ENCODE measurements at places on chromosomes 1 and 21.
A peak's percentile ranks its signal among the peaks of the same experiment; 100 is the strongest.

- no peak for DNase-seq
Observed at GRCh38 chr1:200039849-200040474, 12.5 kb downstream of the NR5A2 start.

- DNase-seq, result no peak
Observed at GRCh38 chr1:31482482-31483011, 69.5 kb downstream of the SERINC2 start.

DNA sequence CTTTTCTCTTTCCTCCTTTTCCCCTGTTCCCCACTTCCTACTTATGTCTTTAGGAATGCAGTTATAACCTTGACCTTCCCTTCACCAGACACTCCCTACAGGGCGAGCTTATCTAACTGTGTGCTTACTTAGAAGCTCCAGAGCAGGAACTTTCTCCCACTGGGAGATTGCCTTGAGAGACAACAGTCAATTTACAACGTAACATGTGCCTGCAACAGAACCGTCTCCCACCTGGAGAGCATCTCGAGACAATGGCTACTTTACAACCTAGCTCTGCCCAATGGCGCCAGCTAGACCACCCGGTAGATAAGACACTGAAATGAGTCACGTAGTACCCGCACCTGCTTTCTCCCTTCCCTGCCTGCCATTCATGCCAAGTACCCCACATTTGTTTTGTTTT is 16.7 kb downstream of the HMGN1 start:
- no peak for DNase-seq

GRCh38 chr21:35768187-35768586 is 292.1 kb downstream of the SETD4 start:
- DNase-seq, result no peak

DNA sequence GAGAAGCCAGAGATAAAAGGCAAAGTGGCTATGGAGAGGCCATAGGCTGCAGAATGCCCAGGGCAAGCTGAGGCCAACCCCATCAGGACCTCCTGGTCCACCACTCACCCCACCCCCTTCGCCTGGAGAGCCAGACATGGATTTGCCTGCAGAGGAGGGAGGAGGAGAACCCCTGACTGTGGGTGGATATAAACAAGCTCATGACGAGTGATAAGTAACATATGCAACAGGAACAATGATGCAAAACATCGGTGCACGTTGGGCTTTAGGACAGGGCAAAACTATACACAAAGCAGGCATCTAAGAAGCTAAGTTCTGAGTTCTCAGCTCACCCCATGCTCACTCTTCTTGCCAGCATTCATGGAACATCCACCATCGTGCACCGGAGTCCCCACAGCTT is 150.3 kb downstream of the ETS2 start:
- DNase-seq, result no peak

DNA sequence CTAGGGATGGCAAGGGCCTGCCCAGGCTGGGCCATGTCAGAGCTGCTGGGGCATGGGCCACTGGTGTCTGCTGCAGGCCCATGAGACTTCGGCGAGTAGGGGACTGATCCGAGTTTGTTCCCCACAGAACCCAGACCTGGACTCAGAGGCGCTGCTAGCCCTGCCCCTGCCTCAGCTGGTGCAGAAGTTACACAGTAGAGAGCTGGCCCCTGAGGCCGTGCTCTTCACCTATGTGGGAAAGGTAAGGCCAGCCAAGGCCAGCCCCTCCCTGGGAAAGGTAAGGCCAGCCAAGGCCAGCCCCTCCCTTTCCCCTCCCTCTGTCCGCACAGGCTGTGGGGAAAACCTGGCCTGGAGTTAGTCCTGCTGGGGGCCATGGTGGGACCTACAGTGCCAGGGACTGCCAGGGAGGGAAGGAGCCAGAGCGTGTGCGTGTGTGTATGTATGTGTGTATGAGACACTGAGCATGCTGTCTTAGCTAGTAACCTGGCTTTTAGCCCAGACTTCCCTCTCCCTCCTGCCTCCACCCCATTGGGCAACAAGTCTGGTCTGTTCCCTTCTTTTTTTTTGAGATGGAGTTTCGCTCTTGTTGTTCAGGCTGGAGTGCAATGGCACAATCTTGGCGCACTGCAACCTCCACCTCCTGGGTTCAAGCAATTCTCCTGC is 8.0 kb downstream of the FAAH start:
- peak; percentile 53 for DNase-seq

- peak; percentile 83 for DNase-seq
Observed at GRCh38 chr1:107142140-107142542, 1.3 kb downstream of the NTNG1 start.

DNA sequence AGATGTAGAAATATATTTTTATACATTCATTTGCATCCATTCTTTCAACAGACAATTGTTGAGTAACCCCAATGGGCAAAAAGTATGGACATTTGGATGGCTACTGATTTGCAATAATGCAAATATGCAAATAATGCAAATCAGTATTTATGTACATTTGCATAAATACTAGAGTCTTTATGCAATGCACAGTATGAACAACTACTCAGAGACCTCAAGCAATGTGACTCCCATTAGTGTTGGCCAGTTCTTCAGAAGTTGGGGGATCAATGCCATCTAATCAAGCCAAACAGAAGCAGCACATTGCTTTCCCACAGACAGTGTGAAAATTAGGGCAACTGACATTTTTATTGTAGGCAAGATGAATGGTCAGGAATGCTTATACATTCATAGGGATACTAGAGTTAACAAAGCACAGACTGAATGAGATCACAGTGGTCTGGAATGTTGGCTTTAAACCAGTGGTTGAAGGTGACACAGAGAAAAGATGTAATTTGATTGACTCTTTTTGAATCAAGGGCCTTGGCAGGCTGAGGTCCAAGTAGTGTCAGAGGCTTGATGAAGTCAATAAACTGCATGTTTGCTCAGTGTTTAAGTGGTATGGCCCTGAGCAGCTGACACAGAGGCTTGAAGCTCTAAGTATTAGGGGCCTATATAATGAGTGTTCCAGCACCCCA is 256.6 kb downstream of the CTH start:
- DNase-seq, result no peak

DNA sequence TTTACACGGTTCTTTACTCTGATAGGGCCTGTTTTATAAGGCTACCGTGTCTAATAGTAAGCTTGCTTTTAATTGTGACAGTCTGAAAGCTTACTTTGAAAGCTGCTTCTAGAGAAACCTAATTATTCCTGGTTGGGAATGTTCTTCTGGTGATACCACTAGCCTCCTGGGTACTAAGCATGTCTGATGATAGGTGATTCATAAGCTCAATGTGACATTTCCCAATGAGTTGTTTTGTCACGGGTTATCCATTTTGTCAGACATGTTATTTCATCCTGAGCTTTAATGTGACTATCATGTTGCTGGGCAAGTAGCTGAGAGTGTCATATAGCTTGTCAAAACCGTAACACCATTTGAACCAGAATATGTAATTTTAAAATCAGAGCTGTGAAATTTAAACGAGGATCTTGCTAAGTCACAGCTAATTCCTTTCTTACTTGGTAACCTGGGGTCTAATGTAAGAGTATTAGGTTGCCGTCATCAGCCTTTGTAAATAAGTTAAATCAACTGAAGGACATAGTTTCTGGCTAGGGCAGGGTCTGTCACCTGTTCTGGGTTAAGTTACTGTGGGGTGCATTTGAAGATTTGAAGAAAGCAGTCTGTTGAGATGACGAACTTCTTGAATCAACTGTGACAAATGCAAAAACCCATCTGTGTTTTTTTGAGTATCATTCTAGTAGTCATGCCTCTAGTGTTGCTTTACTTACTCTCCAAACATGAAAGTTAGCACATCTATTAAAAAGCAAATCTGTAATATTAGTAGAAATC is 529.2 kb downstream of the USP25 start:
- no peak for DNase-seq

GRCh38 chr1:75986478-75986877 is 54.3 kb upstream of the ASB17 start:
- no peak for DNase-seq

DNA sequence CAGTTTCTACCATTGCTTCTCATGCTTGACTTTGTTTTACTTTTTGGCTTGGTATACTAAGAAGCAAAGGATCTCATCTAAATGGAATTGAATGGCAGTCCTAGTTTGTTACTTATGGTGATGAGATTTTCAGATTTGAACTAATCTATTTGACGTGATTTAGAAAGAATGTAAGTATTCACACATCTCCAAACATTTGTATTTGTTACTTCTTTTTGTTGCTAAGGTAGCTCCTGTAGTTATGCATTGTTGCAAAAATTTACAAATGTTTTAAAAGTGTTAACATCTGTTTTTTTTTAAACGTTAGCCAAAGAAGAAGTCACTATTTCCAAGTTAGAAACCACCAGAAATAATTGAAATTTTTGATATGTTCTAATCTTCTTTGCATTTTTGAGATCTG is 222.5 kb downstream of the RPS6KC1 start:
- no peak for DNase-seq

DNA sequence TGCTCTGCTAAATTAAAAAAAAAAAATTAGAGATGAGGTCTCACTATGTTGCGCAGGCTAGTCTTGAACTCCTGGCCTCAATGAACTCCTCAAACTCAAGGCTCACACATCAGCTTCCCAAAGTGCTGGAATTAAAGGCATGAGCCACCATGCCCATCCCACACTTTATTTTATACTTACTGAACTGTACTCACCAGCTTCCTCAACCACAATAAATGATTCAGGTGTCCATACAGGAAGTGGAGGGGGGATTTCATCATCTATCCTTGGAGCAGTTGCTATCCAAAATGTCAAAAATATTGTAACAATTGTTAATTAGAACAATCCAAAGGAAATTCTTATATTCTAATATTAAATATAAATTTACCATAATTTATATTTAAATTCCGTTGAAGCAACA is 22.4 kb upstream of the RSBN1 start:
- no peak for DNase-seq

- peak; percentile 10 for DNase-seq
Observed at GRCh38 chr21:39564200-39564599, 48.5 kb upstream of the B3GALT5 start.

- DNase-seq, result no peak
Observed at GRCh38 chr1:59394706-59395425, 98.0 kb downstream of the FGGY start.

- DNase-seq, result no peak
Observed at GRCh38 chr1:102897557-102897956, 210.8 kb downstream of the COL11A1 start.

DNA sequence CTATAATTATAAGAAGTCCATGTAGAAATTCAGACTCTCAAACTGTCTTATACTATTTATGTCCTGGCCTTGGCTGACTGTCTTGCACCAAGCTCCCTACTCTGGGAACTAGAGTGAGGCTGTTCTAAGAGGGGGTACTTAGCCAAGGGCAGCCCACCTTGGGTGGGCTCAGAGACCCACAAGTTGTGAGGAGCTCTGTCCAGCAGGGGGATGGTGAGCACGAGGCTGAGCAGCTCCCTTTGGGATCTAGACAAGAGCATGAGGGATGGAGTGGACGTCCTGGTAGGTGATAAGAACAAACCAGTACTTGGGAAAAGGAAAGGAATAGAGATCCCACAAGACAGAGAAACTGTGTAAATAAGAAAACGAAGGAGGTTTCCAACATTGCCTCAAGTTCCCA is 127.1 kb upstream of the SLC44A3 start:
- DNase-seq, result no peak

All from NCI-H1694 treated with DMSO at 0.1 percent for 48 hours (cell line).